ENCODE measurements at places on chromosomes 13 and 19.

- DNase-seq, result no peak
Observed at GRCh38 chr13:41627425-41627824, 170.1 kb downstream of the RGCC start.

- no peak for DNase-seq
Observed at GRCh38 chr19:22515435-22515834, 93.3 kb upstream of the ZNF98 start.

- DNase-seq, result peak; percentile 50
Observed at GRCh38 chr19:35986664-35987570, 8.1 kb upstream of the SDHAF1 start.

- DNase-seq, result no peak
Observed at GRCh38 chr19:45100201-45100600, 7.2 kb downstream of the PPP1R37 start.

- no peak for DNase-seq
Observed at GRCh38 chr13:28409648-28410047, 85.3 kb downstream of the FLT1 start.

DNA sequence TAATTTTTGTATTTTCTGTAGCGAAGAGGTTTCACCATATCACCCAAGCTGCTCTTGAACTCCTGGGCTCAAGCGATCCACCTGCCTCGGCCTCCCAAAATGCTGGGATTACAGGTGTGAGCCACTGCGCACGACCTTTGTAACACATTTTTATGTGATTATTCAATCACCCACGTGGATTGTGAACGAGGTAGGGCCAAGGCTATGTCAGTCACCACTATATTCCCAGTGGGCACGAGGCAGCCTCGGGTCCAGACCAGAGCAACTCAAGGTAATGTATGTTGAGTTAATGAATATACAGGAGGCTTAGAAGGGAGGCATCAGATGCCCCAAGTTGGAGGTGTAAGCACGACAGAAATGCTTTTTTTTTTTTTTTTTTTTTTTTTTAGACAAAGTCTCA lies 8.9 kb downstream of the PTGIR start:
- no peak for DNase-seq

DNA sequence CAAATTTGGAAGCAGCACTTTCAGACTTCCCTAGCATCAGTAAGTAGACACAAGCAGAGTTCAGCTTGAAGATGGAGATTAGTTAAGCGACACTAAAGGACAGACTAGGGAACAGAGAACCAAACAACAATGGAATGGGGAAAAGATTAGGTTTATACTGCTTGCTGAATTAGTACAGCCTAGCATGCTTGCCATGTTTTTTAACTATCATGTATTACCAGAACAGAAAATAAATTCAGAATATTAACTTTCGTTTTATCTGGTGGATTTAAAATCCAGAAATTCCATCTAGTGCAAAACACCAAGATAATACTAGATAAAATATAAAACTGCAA lies 451.5 kb upstream of the SLC10A2 start:
- DNase-seq, result no peak

GRCh38 chr19:45632468-45633196 lies 6.6 kb downstream of the EML2 start:
- peak; percentile 77 for DNase-seq

DNA sequence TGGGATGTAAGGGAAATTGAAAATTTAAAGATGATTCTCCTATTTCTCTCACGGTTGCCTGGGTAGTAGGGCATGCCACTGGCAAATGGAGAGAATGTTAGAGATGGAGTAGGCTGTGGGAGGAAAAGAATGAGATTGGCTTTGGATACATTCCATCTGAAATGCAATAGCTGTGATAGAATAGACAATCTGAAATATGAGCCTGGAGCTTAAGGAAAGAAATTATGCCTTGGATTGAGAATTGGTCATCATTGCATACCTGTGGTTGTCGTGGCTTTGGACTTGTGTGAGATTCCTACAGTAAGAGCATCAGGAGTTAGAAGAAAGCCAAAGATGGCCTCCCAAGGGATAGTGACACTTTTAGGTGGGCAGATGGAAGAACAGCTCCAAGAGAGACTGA lies 305.1 kb upstream of the SLC10A2 start:
- no peak for DNase-seq

- no peak for DNase-seq
Observed at GRCh38 chr13:29922281-29922821, 71.9 kb upstream of the UBL3 start.

DNA sequence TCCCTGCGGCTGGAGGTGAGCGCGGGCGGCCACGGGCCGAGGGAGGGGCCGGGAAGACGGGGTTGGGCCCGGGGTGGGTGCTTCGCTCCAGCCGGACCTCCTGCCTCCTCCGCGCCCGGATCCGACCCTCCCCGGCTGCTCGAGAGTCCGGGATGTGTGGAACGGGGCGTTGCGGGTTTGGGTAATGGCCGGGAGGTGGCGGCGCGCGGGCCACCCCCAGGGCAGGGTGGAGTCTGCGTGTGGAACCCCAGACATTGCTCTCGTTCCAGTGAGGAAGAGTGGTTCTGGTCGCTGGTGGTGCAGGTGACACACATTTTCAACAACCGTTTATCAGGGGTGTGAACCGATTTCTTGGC lies 38.8 kb downstream of the ARHGEF7 start:
- no peak for DNase-seq

- no peak for DNase-seq
Observed at GRCh38 chr13:99565478-99566124, 64.3 kb downstream of the TM9SF2 start.

DNA sequence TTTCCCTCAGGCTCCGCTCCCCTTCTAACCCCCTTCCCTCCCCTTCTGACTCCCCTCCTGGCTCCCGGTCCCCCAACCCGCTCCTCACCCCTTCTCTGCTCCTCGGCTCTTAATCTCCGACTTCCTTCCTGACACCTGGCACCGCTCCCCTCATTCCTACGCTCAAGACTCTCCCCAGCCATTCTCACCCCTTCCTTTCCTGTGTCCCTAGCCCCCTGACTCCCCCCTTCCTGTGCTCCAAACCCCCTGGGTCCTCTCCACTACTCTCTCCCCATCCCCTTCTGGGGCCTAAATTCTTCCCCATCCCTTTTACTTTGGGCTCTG lies 658 bp downstream of the CLPP start:
- no peak for DNase-seq

DNA sequence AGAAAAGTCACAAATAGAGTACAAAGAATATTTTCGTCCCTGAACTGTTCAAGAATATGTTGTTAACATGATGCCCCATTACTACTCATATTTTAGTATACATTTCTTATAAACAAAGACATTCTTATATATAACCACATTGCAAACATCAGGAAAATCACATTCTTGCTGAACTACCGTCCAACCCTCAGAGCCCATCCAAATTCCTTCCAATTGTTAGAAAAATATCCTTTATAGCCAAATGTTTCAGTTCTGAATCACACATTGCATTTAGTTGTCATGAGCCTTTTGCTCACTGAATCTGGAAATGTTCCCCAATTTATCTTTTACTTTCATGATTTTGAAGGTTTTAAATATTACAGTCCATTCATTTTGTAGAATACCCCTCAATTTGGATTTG lies 467.8 kb upstream of the ARGLU1 start:
- no peak for DNase-seq

DNA sequence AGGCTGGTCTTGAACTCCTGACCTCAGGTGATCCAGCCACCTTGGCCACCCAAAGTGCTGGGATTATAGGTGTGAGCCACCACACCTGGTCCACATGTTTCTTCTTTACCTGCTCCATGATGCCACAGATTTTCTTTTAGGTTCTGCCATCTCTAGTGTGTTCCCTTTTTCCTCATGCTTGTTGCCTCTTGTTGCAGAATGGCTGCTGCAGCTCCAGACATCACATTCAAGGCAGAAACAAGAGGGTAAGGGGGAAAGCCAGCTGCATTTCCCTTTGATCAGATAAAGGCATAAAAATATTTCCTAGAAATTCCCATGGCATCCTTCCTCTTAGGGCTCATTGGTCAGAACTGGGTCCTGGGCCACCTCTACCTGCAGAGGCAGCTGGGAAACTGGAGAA lies 12.3 kb upstream of the CCDC124 start:
- no peak for DNase-seq

- no peak for DNase-seq
Observed at GRCh38 chr19:755063-755462, 4.2 kb downstream of the MISP start.

GRCh38 chr13:21670006-21670882 lies 629 bp upstream of the FGF9 start:
- peak; percentile 66 for DNase-seq

GRCh38 chr13:40333226-40333625 lies 333.2 kb downstream of the FOXO1 start:
- peak; percentile 41 for DNase-seq

DNA sequence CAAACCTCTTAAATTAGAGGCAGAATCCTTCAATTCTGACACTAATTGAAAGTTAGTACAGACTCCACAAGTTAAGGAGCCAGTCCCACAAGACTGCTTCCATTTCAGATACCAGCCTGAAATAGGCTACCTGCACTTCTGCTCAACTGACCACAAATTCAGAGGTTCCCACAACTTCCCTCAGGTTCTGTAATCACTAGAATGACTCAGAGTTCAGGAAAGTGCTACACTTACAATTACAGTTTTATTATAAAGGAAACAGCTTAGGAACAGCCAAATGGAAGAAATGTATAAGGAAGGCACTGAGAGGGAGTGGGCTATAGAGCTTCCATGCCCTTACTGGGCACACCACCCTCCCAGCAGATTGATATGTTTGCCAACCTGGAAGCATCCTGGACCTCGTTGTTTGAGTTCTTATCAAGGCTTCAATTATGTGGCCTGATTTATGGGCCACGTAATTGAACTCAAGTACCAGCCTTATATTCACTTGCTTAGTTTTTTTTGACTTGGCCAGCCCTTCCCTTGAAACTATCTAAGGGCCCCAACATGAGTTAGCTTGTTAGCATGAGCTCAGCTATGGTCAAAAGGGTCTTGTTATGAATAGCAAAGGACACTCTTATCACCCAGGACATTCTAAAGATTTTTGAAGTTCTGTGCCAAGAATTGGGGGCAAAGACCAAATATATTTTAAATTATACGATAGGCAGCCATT lies 25.9 kb downstream of the NBEA start:
- DNase-seq, result no peak

DNA sequence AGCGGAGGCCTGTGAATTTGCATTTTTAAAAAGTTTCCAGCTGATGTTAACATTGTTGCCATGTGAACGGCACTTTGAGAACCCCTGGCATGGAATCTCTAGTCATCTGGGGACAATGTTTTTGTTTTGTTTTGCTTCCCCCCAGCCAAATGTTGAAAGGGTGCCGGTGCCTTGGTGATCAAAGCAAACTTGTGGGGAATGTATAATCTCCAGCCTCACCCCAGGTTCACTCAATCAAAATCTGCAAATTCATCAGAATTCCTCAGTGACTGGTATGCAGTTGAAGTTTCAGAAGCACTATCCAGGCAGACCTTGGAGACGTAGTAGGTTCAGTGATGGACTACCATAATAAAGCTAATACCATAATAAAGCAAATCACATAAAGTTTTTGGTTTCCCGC lies 428.7 kb downstream of the MYO16 start:
- DNase-seq, result no peak

DNA sequence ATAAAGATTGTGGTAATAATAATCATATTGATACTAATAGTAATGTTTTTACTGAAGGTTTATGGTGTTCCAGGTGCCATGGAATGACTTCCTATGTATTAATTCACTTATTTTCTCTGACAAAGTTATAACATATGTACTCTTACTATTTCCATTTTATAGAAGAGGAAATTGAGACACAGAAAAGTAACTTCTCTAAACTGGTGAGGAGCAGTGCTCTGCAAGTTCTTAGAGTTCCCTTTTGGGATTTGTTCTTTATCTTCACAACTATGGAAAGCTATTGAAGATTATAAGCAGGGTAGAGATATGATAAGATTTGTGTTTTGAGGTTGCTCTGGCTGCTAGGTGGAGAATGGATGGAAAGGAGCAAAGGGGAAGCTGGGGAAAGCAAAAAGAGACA lies 83.9 kb upstream of the OLFM4 start:
- DNase-seq, result no peak

DNA sequence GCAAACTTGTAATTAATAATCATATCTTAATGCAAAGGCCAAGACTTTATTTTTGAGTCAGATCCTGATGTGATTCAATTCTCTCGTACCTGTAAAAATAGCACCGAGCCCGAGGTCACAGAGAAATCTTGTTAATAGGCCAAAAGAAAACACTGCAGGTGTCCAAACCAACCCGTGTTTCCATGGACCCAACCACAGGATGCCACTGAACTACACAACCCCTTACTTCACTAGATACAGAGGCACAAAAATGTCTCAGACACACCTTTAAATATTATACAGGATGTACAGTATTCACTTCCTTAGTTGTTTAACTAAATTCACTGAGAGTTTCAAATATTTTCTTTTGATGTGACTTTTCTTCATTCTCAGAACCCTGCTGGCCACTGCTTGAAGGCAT lies 530.9 kb downstream of the MYO16 start:
- no peak for DNase-seq

All from heart left ventricle (tissue), 16 donors.